ENCODE measurements at places on chromosomes 3 and 15.

DNA sequence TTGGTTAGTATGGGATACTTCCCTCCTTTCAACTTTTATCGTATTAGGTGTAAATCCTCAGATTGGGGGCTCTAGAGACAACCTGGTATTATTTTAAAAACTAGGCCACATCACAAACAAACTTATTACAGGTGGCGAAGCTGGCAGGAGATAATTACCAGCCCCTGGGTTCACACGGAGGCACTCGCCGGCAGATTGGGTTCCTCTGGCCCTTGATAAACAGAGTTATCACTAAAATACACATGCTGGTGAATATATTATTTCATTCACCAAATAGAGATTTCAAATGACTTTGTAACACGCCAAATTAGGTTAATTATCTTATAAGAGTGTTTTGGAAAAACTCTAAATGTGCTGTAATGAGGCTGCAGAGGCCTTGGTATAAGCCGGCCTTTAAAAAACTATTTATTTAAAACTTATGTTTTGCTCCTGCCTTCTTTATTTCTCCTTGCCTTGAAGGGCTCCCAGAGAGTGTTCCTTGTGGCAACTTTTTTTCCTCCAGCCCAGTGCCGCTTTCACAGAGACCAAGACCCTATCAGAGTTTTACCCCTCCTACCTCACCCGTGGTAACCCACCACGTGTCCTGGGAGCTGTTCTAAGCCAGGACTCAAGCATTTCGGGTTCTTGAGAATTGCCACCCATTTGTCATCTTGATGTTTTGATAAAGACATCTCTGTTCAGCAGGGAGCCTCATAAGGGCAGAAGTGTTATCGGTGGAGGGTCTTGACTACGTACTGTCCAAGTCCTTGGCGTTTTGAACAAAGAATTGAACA, 468.6 kb upstream of the CFAP20DC start:
- DNase-seq: no peak

- DNase-seq: no peak
These were observed 723 bp downstream of the CPNE4 start for GRCh38 chr3:132034097-132034485.

GRCh38 chr3:138829097-138829496, 5.6 kb downstream of the PIK3CB start:
- no peak for DNase-seq

GRCh38 chr3:152339881-152340505, 71.3 kb downstream of the MBNL1 start:
- no peak for DNase-seq

- DNase-seq: no peak
These were observed 328.3 kb downstream of the THSD4 start for GRCh38 chr15:71443538-71443937.

- no peak for DNase-seq
These were observed 116.2 kb downstream of the SUCNR1 start for GRCh38 chr3:151989621-151990020.

GRCh38 chr3:12959838-12960378, 113.3 kb downstream of the IQSEC1 start:
- DNase-seq: peak; percentile 36

DNA sequence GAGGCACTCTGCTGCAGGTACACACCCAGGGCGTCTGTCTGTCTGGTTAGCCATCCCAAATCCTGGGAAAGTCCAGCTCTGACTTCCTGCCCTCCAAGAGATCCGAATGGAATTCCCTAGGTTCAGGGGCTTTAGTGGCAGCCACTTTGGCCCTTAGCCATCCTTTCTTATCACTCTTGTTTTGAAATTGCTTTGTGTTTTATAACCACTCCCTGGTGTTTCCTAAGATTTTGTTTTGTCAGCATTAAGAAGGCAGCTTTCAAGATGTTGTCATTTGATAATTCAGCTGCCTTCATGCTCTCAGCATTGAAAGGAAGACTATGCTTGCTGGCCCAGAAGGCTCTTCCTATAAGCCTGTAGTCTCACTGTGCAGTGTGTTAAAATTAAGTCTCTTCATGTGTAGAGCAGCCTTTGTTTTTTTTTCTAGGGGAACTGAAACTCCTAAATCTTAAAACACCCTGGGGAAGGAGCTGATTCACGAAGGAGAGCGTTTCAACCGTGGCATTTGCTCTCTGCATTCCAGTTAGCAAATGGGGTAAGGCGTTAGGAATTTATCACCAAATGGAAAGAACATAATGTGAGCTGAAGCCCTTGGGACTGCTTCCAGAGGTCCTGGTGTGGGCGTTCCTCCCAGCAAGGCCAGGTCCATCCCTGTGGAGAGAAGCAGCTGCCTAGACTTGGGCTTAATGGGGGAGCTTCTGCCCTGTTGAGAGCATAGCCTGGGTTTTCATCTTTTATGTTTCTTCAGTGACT, 14.2 kb upstream of the CLEC3B start:
- DNase-seq: no peak

DNA sequence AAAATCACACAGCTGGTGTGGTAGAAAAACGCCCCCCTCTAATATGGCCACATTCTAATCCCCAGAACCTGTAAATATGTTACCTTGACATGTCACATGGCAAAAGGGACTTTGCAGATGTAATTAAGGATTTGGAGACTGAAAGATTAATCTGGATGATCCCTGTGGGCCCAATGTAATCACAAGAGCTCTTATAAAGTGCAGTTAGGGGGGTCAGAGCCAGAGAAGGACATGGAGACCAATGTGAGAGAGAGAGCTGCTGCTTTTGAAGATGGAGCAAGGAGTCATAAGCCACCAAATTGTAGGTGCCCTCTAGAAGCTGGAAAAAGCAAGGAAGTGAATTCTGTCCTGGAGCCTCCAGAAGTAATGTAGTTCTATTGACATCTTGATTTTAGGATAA, 152.6 kb downstream of the PEX5L start:
- no peak for DNase-seq

- DNase-seq: no peak
These were observed 18.4 kb downstream of the ATR start for GRCh38 chr3:142560118-142560517.

DNA sequence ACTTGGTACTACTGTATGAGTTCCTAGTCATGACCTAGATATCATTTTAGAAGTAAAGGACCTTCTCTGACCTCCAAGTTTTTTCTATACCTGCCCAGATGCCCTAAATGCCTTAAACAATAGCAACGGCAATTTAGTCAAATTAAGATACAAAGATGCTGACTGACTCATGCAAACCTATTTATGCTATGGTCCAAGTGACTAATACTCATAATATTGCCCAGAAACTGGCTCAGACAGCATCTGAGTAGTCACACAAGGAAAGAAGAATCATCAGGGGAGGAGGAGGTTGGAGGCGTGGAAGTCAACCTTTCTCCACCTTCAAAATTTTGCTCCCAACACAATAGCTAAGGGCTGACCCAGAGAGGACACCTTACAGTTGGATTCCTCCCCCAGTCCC, 6.8 kb downstream of the FYCO1 start:
- no peak for DNase-seq
